ENCODE measurements at places on chromosomes 2 and 18.

DNA sequence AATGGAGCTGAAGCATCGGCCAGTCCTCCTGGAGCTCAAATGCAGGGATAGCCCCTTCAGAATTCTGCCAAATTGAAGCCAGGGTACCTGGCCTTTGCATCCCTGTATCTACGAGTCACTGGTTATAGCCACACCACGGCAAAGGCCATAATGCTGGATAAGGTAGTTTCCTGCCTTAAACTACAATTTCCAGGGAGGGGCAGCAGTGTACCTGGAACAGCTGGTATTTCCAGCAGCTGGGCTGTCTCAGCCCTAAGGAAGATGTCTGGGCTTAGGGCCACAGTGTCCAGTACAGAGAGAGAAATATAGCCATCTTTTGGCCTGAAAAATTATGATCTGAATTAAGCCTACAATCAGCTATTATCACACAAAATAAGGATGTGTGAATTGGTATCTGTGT is 180.3 kb downstream of the GCA start:
- no peak for DNase-seq

DNA sequence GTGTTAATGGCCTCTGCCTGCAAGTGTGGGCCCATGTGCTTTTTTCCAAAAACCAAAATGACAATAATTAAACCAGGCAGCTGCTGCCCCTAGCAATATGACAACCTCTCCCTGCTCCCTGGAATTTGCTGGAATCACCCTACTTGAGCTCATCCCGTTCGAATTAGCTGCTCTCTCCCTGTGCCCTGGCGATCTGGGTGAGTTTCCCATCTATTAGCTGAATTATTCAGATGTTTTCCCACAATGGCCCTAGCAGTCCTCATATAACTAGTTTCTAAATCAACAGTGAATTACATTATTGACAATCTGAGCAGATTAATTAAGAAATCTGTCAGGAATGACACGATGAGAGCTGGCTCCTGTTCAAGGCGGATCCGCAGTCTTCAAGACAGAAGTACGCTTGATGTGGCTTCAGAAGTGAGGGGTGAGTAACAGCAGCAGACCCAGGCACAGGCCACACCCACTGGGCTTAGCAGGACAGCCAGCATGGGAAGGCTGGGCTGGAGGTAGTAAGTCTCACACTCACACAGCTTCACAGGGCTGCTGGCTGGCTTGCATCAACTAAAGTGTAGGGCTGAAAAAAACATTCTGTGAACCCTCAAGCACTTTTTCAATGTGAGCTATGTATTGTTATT is 366.2 kb upstream of the ID2 start:
- no peak for DNase-seq

DNA sequence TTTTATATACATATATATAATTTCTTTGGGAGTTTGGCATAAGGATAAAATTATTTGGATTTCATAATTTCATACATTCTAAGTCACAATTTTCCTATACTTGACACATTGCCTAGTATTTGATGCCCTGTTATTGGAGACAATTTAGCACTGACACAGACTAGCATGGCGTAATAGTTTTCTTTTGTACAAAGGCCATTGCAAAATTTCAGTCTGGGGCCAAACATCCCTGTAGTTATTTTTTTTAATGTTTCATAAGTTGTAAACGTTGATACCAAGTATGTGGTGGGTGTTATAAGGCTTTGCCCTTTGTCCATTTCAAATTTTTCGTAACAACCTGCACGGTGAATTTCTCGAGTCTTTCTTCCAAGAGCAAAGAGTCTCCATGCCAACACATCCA is 95.7 kb upstream of the NRP2 start:
- no peak for DNase-seq

GRCh38 chr2:71560638-71561011 is 107.3 kb downstream of the DYSF start:
- no peak for DNase-seq

- DNase-seq = no peak
These were observed 540.7 kb upstream of the NETO1 start for GRCh38 chr18:73408469-73408868.

GRCh38 chr18:56167366-56167765 is 471.0 kb downstream of the TXNL1 start:
- no peak for DNase-seq

- no peak for DNase-seq
These were observed 328 bp downstream of the EGR4 start for GRCh38 chr2:73292906-73293533.

GRCh38 chr2:154495455-154495868 is 203.0 kb upstream of the KCNJ3 start:
- no peak for DNase-seq

GRCh38 chr2:46555646-46556234 is 76.4 kb downstream of the TMEM247 start:
- DNase-seq = no peak

GRCh38 chr2:25274868-25275574 is 66.7 kb downstream of the DNMT3A start:
- DNase-seq = no peak

Measured in posterior cingulate gyrus (tissue), 11 donors.